ENCODE measurements at places on chromosomes 5 and 9.
A peak's percentile ranks its signal among the peaks of the same experiment; 100 is the strongest.

- DNase-seq: no peak
Observed at GRCh38 chr9:134724202-134724911, 82.8 kb downstream of the COL5A1 start.

DNA sequence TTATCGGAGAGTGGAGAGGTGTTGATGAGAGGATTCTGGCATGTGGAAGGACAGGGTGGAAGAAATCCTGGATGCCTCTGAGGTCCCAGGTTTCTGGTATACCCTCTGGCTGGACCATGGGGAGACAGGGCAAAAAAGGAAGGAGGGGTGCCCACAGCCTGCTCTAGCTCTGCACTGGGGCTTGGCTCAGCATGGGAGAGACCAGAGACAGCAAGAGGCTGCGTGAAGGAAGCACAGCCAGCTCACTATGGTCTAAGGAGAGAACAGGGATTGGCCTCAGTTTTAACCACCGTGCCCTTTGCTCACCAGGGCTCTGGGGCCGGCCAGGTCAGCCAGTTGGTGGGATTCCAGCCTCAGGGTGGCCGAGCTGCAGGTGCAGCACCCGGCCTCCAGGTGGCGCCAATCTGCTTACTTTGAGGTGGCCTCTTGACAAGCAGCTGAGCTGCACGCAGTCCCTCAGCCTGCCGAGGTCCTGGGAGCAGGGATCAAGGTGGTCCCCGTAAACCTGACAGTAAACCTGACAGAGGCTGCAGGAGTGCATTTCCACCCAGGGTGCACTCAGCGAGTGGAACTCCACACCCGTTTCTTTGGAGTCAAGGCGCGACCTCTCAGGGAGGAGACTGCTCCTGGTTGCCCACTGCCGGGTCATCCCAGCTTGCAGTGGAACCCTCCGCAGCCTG lies 25.0 kb upstream of the SPTLC1 start:
- DNase-seq: peak; percentile 58

DNA sequence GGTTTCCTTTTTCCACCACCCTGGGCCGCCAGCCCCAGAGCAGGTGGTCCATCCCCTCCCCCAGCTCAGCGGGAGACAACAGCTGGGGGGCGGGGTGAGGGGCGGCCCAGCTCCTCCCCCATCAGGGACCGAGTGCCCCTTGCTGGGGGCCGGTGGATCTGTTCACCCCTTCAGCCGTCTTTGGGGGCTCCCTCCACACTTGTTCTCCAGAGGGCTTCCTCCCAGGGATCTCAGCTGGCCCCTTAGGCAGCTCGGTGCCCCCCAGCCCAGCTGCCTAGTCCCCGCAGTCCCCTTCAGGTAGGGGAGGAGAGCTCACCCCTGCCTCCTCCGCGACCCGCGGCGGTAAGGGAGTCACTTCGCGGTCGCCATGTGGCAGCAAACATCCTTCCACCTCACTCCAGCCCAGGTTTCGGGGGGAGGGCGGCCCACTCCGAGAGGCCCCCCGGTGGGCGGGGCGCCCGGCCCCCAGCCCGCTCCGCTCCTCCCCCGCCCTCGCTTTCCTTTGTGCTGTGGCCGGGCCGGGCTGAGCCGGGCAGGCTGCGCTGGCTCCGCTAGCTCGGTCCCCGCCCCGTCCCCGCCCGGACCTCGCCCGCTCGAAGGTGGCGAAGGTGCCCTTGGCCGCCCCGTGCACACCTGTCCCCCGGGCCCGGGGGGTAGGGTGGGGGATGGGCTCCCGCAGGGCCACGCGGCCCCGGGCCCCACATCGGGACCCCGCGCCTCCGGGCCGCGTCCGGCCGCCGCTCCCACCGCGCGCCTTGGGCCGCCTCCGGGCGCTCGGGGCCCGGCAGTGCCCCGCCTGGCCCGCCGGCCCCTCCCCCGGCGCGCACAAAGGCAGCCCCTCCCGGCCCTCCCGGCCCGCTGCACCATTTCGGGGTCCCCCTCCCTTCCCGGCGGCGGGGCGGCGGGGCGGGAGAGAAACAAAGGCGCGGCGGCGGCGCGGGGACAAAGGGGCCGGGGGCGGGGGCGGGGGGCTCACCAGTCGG lies 683 bp downstream of the DBN1 start:
- no peak for DNase-seq

DNA sequence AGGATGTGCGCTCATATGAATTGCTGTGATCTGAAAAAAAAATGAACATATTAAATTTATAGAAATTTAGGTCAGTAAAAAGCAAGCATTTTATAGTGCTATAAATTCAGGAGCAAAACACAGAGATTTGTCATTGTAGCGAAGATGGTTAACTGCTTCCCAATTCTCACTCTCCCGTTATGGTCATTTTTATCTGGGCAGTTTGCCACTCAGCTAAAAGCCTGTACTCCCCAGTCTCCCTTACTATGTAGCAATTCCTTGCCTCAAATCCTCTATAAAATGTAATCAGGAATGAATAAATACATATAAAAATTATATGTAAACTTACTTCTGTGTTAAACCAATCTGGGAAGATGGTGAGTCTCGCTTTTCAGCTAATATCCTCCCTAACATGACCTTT lies 471.5 kb downstream of the HINT1 start:
- no peak for DNase-seq

DNA sequence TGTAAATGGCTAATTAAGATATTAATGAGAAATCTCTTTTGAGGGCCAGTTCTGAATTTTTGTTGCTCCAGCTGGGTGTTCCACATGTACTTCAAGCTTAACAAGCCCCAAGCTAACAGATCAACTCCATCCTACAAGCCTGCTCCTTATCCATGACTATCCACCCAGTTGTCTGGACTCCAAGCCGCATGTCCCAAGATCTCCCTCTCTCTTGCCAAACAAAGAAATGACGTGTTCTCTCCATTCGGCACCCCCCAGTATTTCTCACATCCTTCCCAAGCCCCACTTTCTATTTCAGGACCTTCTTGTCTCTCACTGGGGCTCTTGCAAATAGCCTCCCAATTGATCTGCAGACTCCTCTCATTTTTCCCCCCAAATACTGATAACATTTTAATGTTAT lies 15.8 kb upstream of the PTPN3 start:
- DNase-seq: no peak

Data from NCI-H1092 (cell line).